ENCODE measurements at places on chromosomes 6 and 20.

DNA sequence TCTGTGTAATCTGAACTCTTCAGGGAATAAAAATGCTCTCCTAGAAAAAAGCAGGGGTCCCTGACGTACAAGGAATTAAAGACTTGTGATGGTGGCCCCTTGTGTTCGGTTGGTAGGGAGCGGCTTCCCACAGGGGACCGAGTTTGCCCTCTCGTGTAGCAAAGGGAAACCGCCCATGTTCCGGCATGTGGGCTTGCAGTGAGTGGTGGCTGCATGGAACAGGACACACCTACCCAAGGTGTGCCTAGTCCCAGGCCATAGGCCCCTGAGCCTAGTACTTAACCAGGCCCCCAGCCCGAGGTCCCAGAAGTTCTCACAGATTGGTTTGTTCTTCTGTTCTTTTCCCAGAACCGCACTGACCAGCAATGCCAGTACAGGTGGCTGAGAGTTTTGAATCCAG lies 15.5 kb downstream of the MYBL2 start:
- DNase-seq = no peak

DNA sequence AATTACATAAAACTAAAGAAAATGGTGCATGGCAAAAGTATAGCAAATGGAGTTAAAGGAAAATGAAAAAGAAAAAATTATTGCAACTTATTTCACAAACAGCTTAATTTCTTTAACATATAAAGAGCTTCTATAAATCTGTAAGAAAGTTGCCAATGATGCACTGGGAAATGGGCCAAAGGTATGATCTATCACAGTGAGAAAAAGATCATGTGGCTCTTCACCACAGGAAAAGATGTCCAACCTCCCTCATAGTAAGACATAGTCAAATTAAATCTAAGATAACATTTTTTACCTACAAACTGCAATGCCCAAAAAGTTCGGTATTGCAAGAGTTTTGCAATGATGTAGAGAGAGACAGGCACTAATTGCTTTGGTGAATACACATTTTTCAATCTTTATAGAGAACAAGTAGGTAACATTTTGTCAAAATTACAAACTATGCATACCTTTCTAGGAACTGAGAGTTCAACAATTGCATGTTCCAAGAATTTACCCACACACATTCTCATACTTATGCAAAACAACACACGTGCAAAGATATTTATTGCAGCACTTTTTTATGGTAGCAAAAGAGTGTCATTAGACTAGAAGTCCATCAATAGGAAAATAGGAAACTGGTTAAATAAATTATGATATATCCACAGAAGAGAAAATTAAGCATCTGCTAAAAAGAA lies 372.6 kb downstream of the QKI start:
- no peak for DNase-seq

GRCh38 chr6:70459235-70459634 lies 45.9 kb downstream of the FAM135A start:
- no peak for DNase-seq

GRCh38 chr6:154478701-154479060 lies 31.8 kb downstream of the CNKSR3 start:
- no peak for DNase-seq

- no peak for DNase-seq
These were observed 898.0 kb upstream of the EYS start for GRCh38 chr6:66605011-66605410.

- peak; percentile 1 for DNase-seq
These were observed 8.0 kb upstream of the SLC17A3 start for GRCh38 chr6:25882051-25882496.

- no peak for DNase-seq
These were observed 147.1 kb upstream of the MARCKS start for GRCh38 chr6:113709936-113710509.

DNA sequence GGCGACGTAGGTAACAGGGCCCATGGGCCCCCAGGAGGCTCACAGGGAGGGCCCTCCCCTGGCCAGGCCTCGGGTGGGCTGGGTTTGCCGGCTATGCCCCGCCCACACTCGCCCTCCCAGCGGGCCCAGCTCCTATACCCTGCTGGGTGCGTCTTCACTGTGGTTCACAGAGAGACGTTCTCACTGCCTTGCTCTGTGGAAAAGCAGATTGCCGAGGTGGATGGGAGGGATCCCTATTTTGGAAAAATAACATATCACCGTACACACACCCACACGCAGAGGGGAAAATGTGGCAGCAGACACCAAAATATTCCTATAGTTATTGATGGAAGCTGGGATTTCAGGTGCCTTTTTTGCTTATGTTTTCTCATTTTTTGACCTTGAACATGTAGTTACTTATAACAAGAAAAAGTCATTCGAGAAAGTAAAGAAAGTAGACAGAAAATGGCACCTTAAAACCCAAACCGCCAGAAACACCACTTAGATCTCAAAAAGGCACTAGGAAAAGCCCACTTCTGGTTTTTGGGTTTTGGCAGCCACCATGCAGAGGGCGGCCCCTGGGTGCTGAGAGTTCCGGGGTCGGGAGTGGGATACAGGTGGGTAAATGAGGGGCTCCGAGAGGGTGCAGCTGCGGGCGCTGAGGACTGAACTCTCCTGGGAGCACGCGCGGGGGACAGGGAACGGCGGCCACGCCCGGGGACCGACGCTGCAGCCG lies 49.4 kb downstream of the TMEM242 start:
- DNase-seq = peak; percentile 57

- no peak for DNase-seq
These were observed 45.1 kb upstream of the FRMD1 start for GRCh38 chr6:168124158-168124557.

DNA sequence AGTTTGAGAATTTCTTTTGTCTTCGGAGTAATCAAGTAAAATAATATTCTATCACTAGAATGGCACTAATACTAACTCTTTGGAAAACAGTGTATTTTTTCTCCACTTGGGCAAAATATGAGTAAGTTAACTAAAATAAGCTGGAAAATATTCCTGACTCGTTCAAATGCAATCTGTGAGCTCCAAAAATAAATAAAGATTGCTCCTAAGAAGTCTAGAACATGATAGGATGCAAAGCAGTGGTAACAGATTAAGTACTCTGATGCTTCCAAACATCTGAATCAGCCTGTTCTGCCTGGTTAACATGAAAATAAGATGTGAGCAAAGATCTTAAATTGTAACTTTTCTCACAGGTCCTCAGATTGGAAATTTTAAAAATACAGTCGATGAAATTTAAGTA lies 285.1 kb upstream of the ID4 start:
- no peak for DNase-seq

DNA sequence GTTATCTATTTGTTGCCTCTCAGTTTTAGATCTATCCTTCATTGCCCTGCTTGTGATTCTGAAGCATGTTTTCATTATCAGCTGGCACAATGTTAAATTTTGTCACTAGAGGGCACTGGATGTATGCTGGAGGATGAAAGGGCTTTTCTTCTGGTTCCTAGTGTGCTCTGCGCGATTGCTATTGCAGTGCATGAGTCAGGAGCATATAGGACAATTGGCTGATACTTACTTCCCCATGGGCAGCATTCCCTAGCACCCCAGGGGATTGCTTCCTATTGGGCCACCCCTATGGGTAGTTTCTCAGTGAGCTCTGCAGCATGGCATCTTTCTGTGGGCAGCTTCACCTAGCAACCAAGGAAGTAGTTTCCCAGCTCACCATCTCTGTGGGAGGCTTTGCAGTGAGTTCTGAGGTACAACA lies 280.3 kb upstream of the SYNCRIP start:
- DNase-seq = no peak

DNA sequence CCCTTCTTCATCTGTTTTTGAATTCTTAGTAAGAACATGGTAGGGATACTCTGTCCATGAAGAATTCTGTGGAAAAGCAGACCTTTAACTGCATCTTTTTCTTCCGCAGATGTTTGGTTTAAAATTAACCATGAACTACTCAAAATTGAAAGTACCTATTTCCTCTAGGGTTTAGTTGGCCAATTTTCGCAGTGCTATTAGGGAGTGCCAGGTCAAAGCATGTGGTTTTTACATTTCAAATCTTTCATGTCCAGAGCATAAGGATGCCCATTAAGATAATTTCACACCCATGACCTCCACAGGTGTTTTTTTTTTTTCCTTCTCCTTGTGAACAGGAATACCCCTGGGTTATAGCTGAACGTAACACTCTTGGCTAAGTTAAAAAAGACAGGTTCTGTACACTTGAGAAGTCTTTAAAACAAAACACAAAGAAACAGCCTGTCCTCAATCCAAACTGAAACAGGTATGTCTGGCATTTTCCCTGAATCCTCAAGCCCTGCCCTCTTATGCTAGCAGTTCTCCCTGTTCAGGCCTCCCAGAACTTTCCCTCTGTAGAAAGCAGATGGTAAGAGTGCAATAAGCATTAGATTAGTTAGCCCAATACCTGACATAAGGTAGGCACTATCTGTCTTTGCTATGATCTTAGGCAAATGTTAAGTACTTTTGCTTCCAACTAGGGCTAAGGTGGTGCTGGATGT lies 67.1 kb downstream of the ELOVL5 start:
- DNase-seq = no peak

GRCh38 chr20:47861116-47861515 lies 75.8 kb upstream of the SULF2 start:
- DNase-seq = no peak

GRCh38 chr20:9088556-9088955 lies 19.7 kb downstream of the PLCB4 start:
- no peak for DNase-seq

DNA sequence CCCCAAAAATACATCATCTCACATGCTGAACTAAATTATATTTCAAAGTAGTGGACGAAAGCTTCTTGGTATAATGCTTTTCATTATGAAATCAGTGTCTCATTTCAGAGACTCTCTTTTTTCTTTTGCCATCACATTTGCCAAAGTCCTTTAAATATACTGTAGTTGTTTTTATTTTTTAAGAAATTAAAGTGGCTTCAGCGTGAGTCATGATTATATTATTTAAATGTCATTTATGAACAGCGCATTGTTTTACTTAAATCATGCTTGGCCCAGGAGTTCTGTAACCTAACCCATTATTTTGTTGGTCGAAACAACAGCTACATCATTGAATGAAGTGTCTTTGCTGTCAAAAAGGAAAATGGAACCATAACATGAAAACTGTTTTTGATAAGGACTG lies 100.9 kb downstream of the CD109 start:
- DNase-seq = no peak

DNA sequence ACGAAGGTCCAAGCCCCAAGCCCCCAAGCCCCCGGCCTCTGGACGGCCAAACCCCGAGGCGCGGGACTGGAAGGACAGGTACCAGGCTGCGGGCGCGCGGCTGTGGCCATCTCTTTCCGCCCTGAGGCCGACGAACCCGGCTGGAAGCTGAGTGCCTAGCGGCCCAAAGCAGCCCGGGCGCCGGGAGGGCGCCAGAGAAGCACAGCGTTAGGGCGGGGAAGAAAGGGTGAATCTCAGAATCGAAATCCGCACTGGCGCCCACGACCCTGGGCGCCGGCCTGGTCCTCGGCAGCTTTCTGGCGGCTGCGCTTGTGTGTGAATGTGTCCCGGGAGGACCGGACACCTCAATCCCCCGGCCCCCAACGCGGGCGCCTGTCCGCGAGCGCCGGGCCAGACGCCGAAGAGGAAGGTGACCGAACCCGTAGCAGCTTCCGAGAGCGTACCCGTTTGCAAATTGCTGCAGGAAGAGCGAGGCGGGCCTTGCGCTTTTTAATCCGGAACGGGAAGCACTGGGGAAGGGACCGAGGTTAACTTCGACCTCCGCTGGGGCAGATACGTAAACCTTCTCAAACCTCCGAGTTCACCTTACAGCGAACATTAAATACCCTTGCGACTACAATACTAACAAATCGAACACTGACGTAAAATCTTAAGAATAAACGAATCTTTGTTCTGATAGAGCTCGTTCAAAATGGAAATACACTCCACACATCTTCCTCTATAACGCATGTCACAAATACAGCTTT lies 2.9 kb downstream of the NRN1 start:
- no peak for DNase-seq

- no peak for DNase-seq
These were observed 21.9 kb upstream of the TULP1 start for GRCh38 chr6:35534407-35535170.

DNA sequence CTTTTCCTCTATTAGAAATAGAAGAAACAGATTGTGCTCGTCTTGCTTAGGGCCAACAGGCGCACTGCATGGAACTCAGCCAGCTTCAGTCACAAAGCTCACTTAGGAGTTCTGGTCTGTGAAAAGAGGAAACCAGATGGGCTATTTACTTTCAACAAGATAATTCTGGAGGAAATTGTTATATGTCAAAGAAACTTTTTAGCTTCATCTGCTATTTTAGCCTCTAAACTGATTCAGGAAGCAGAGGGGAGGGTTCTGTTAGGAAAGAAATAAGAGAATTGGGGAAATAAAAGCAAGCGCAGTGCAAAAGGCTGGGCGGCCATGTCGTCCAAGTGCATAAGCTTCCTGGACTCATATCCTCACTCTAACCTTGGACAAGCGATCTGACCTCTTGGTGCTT lies 21.3 kb downstream of the PRKN start:
- no peak for DNase-seq

DNA sequence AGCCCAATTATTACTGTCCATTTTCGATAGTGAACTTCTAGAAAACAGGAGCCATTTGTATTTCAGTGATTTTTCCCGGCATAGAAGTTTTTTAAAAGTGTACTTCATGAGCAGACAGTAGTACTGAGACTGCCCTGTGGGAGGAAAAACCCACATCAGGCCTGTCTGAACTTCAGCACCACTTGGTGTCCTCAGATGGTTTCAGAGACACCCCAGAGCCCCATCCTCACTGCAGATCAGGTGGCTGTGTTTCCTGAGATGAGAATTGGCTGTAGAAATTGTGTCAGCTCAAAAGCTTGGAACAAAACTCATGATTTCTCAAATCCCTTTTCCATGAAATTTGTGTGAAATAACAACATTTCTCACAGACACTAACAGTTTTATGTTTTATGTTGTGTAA lies 110.0 kb upstream of the RIN2 start:
- no peak for DNase-seq

- no peak for DNase-seq
These were observed 28.8 kb downstream of the MTRES1 start for GRCh38 chr6:107056796-107057195.

DNA sequence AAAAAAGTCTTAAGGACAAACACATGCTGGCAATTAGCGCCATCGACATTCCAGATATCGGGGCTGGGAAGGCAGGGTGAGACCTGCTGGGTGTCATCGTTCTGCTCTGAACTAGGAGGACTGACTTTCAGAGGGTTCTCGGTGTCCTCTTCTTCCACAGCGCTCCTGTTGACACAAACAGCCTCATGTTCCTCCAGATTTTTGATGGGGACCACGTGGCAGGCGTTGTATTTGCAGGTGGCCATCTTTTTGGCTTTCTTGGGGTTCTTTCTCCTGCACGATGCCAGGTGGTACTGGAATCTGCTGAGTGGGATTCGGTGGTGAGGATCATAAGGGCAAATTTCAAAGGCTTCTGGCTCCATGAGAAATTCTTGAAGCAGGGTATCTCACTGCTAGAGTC lies 469 bp downstream of the GTSF1L start:
- no peak for DNase-seq

GRCh38 chr20:10492844-10493243 lies 57.7 kb downstream of the SLX4IP start:
- no peak for DNase-seq

DNA sequence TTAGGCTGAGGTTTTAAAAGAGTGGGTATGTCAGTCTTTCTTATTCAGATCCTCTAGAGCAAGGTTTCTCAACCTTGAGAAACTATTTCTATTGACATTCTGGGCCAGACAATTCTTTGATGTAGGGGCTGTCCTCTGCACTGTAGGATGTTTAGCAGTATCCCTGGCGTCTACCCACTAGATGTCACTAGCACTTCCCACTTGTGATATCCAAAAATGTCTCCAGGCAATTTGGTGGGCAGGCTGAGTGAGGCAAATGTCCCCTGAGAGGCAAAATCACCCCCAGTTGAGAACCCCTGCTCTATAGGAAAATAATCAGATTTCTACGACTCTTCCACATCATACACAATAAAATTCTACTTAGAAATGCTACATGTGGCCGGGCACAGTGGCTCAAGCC lies 7.7 kb upstream of the ZKSCAN8 start:
- DNase-seq = no peak
